ENCODE measurements at places on chromosomes 5 and 9. TPM values are rescaled to one million over a fixed set of nuclear protein-coding genes. Genes with fewer than 3 reads are reported as not detected.

- no peaks in the 10 kb centered on the region for H3K36me3 ChIP-seq
- no peaks in the 10 kb centered on the region for H3K27me3 ChIP-seq
- H3K4me3 ChIP-seq, result no peak overlapping the region
- H3K27ac ChIP-seq, result no peak overlapping the region
- no peak for DNase-seq
These were observed 1.5 kb downstream of the LCN2 start for GRCh38 chr9:128150594-128151308.

HRCT1 gene
- polyA plus RNA-seq, result 88.5 TPM

SLC36A2 gene
- not detected for polyA plus RNA-seq

DNA sequence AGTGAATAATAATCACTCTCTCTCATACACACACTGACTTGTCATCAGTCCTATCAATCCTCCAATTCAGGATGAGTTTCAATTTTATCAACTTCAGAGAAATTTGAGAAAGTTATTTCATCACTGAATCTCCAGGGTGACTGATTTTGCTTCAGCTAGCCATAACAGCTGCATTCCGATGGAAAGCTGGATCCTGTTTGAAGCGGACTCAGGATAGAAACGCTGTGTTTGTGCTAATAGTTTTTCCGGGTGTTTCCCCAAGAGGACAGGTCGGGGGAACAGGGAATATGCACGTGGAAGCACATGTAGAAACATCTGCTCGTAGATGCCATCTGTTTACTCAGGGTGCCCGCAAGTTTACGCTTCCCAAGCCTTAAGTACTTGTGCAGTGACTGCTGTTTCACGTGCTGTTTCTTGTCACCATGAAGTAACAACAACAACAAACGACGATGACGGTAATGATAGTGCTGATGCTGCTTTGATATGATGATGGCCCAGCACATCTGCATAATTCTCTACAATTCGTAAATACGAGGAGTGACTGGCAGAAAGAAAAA, 263.7 kb upstream of the DAPK1 start:
- no peak overlapping the region for H3K27ac ChIP-seq
- no peak for DNase-seq
- no peaks in the 10 kb centered on the region for H3K36me3 ChIP-seq
- no peak overlapping the region for H3K4me3 ChIP-seq
- no peaks in the 10 kb centered on the region for H3K27me3 ChIP-seq
- H3K4me1 ChIP-seq, result no peaks in the 10 kb centered on the region

GRCh38 chr5:61840361-61840760, 465.6 kb upstream of the KIF2A start:
- no peaks in the 10 kb centered on the region for H3K27me3 ChIP-seq
- no peak overlapping the region for H3K4me3 ChIP-seq

GRCh38 chr5:36889264-36889663, 12.7 kb downstream of the NIPBL start:
- no peak overlapping the region for H3K27ac ChIP-seq
- no peak overlapping the region for H3K4me3 ChIP-seq
- H3K36me3 ChIP-seq, result peaks cover 4% of the 10 kb centered on the region
- DNase-seq, result no peak
- H3K4me1 ChIP-seq, result peaks cover 38% of the 10 kb centered on the region
- H3K27me3 ChIP-seq, result no peaks in the 10 kb centered on the region

DNA sequence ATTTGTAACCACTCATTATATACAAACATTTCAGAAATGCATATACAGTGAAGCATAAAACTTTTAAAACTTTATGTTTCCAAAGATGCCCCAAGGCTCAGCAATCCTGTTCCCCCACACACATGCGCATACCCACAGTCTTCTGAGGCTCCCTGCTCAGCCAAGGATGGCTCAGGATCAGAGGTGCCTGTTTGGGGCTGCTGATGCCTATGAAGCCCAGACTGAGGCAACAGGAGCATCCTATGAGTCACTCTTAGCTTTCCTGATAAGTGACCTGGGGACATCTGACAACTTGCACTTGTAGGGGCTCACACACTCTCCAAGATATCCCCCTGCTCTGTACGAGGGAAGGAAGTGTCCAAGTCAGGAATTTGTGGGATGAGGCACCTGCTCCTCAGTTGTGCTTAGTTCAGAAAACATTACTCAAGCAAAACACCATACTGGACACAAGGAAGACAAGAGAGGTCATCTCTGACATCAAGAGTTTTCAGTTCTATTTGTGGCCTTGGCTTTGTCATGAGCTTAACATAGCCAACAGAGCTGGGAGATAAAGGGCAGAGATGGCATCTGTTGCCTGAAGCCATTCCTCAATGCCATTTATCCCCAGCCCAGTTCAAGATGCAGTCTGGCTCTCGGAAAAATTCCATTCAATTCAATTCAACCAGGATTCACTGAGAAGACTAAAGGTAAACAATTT, 62.3 kb downstream of the NIPSNAP3B start:
- H3K27me3 ChIP-seq, result no peaks in the 10 kb centered on the region
- peaks cover 96% of the 10 kb centered on the region for H3K36me3 ChIP-seq
- no peak overlapping the region for H3K27ac ChIP-seq
- no peak overlapping the region for H3K4me3 ChIP-seq

DNA sequence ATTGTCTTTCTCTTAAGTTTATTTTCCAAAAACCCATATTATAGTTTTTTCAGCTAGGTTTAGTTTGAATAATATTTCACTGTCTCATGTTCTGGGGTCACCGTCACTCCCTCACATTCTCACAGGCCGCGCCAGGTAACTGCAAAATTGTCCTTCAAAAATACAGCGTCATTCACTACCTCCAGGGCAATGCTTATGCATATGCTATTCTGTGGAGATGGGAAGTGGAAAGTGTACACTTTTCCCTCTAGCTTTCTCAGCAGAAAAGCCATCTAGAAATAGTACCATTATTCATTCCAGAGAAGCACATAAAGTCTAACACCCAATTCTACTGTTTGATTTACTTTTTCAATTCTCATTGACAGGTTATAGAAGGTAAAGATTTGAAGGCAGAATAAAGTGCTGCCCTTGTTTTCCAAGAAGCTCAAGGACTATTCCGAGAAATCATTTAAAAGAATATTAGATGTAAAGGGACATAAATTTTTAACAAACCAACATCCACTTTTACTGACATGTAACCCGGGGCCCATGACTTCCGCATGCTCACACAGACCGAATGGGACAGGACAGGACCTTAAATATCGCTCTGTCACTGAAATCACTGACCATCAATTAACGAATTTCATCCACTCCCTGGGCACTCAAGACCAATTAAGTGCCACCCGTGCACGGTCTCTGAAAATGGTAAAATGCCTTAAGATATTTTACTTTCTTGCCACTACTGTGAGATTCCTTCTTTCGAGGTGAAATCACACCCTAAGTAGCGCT, 720 bp downstream of the NUDT12 start:
- DNase-seq, result no peak
- H3K4me1 ChIP-seq, result peaks cover 14% of the 10 kb centered on the region
- H3K36me3 ChIP-seq, result no peaks in the 10 kb centered on the region

NFIB gene
- 4.8 TPM for polyA plus RNA-seq

- no peaks in the 10 kb centered on the region for H3K36me3 ChIP-seq
- H3K4me3 ChIP-seq, result no peak overlapping the region
- no peak for DNase-seq
These were observed 89.9 kb downstream of the DMRT2 start for GRCh38 chr9:1140057-1140456.

- no peaks in the 10 kb centered on the region for H3K36me3 ChIP-seq
- H3K27ac ChIP-seq, result no peak overlapping the region
- H3K4me1 ChIP-seq, result no peaks in the 10 kb centered on the region
- H3K27me3 ChIP-seq, result no peaks in the 10 kb centered on the region
These were observed 15.6 kb upstream of the CARD19 start for GRCh38 chr9:93080406-93080805.

ZNF658 gene
- polyA plus RNA-seq, result 1.7 TPM

ANKRD55 gene
- not detected for polyA plus RNA-seq

DNA sequence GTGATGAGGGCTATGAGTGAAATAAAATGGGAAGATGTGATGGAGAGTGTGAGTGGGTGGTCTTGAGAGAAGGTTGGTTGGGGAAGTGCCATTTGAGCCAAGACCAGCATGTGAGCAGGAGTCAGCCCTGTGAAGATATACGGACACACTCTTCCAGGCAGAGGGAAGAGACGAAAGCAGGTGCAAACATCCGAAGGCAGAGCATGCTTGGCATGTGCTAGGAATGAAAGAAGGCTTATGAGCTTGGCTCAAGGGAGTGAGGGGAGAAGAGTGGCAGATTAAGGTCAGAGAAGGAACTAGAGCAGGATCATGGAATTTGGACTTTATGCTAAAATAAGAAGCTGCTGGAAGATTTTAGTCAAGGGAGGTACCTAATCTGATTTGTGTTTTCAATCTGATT, 23.6 kb upstream of the CCDC112 start:
- H3K4me3 ChIP-seq, result no peak overlapping the region
- no peak overlapping the region for H3K27ac ChIP-seq
- no peaks in the 10 kb centered on the region for H3K27me3 ChIP-seq
- DNase-seq, result no peak

DNA sequence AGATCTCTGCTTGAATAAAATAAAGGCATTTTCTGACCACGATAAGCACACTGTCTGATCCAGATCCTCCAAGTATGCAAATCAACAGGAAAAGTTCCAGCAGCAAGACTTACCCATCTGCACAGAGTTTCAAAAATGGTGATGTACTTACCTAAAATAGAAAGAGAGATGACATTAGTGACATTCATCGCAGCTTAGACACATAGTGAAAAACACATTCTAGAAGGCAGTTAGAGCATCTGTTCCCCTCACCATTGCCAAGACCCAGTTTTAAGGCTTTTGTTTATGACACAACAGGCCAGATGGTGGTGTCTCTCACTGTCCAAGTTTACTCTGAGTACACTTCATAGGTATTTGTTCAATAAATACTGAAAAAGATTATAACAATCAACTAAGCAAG, 207.7 kb downstream of the PDE4D start:
- no peak overlapping the region for H3K4me3 ChIP-seq
- H3K4me1 ChIP-seq, result no peaks in the 10 kb centered on the region
- no peaks in the 10 kb centered on the region for H3K36me3 ChIP-seq

EMB gene
- 2.3 TPM for polyA plus RNA-seq

AJM1 gene
- polyA plus RNA-seq, result 0.46 TPM

DIRAS2 gene
- not detected for polyA plus RNA-seq

- no peaks in the 10 kb centered on the region for H3K4me1 ChIP-seq
- no peak overlapping the region for H3K4me3 ChIP-seq
- no peaks in the 10 kb centered on the region for H3K36me3 ChIP-seq
- H3K27me3 ChIP-seq, result no peaks in the 10 kb centered on the region
- DNase-seq, result no peak
- H3K27ac ChIP-seq, result no peak overlapping the region
These were observed 339.2 kb downstream of the ADAMTS6 start for GRCh38 chr5:65142511-65143011.

- no peaks in the 10 kb centered on the region for H3K27me3 ChIP-seq
- DNase-seq, result no peak
- H3K4me3 ChIP-seq, result no peak overlapping the region
- no peak overlapping the region for H3K27ac ChIP-seq
These were observed 64.3 kb downstream of the IRX1 start for GRCh38 chr5:3659907-3660306.

DNA sequence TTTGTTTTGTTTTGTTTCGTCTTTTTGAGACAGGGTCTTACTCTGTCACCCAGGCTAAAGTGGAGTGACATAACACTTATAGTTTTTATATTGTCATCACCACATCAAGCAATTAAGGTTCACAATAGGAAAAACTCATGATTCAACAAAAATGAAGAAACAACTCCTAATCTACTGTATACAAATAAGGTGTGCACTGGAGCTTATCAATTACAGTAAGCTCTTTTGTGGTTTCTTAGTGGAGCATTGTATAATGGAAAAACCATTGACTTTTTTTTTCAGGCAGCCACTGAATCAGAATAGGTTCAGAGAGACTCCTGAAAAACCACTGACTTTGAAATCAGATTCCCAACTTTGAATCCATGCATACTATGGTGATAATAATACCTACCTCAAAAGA, 10.8 kb upstream of the PLIN2 start:
- no peaks in the 10 kb centered on the region for H3K27me3 ChIP-seq
- no peaks in the 10 kb centered on the region for H3K36me3 ChIP-seq
- no peak for DNase-seq
- H3K4me3 ChIP-seq, result no peak overlapping the region

- H3K4me3 ChIP-seq, result peak overlapping the region; percentile 28
- H3K4me1 ChIP-seq, result peaks cover under 1% of the 10 kb centered on the region
- H3K36me3 ChIP-seq, result no peaks in the 10 kb centered on the region
- H3K27me3 ChIP-seq, result no peaks in the 10 kb centered on the region
These were observed 388.7 kb downstream of the CETN3 start for GRCh38 chr5:90020575-90021538.

DNA sequence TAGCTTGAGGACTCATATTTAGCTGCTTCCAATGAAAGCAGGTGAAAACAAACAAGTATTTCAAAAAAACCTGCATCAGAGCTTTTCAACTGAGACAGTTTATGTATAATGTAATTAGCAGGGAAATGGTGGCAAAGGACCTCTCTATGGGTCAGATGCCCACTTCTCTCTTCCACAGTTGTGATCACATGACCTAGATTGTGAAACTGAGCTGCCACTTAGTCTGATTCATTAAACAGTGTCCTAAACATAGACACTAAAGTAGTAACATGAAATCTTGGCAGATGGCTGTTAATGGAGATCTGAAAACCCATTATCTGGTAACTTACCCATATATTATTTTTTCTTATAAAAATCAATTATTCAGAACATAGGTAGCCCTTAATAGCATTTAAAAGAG, 663.6 kb upstream of the RIOK2 start:
- H3K4me1 ChIP-seq, result no peaks in the 10 kb centered on the region
- H3K4me3 ChIP-seq, result no peak overlapping the region
- H3K27me3 ChIP-seq, result no peaks in the 10 kb centered on the region
- DNase-seq, result no peak
- no peak overlapping the region for H3K27ac ChIP-seq
- no peaks in the 10 kb centered on the region for H3K36me3 ChIP-seq

CTXN3 gene
- not detected for polyA plus RNA-seq

SLIT3 gene
- 0.23 TPM for polyA plus RNA-seq

- peak; percentile 84 for DNase-seq
- no peak overlapping the region for H3K4me3 ChIP-seq
- H3K36me3 ChIP-seq, result peaks cover 35% of the 10 kb centered on the region
- H3K27me3 ChIP-seq, result no peaks in the 10 kb centered on the region
These were observed 6.0 kb downstream of the RNF44 start for GRCh38 chr5:176530983-176531901.

DNA sequence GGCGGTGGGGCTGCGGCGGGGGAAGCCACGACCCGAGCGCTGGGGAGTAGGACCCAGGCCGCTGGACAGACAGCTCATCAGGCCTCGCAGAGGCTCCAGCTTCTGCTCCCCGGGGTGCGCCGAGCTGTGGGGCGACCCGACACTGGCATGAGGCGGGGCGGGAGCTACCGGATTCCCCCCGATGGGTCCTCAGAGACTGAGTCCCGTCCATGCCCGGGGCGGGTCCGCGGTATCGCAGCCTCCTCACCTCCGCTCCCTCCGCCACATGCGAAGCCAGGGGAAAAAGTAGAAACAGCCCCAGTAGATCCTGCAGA, 2.6 kb upstream of the CCL27 start:
- H3K27ac ChIP-seq, result peak overlapping the region; percentile 100
- H3K36me3 ChIP-seq, result peaks cover 35% of the 10 kb centered on the region
- no peaks in the 10 kb centered on the region for H3K27me3 ChIP-seq
- peak overlapping the region; percentile 81 for H3K4me3 ChIP-seq

DMGDH gene
- polyA plus RNA-seq, result not detected
